ENCODE measurements at places on chromosomes 4 and X. TPM values are rescaled to one million over a fixed set of nuclear protein-coding genes. Genes with fewer than 3 reads are reported as not detected.

SERPINA7 gene
- total RNA-seq = not detected

FHDC1 gene
- total RNA-seq = 0.27 TPM

GAB3 gene
- total RNA-seq = 9.9 TPM

- DNase-seq = no peak
Measured at GRCh38 chrX:151982222-151982621, 7.7 kb upstream of the GABRE start.

DNA sequence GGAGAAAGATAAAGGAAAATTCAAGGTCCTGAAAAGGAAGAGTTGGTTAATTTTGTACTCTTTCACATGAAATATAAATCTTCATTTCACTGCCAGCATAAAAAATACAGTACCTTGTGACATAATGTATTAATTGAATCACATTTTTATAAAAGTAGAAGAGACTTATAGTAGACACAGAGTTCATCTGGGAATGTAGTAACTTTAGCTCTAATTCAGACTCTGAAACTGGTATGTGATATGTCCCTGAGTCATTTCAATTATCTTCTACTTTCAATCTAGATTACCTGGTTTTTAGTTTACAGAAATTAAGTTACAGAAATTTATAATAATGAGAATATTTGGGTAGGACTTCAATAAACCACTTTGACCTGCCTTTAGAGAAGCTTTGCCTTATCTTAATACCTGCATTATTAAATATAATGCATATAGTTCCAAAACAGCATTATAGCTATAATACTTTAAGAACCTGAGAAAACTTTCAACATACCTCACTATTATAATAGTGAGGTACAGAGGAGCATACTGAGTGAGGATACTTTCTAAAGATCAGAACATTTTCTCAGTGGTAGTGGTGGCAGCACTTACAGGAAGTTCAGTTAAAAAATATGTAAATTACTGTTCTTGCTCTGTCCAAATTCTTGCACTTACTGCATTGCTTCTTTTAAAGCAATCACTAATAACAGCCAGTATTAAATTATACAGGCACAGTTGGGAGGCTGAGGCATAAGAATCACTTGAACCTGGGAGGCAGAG is 11.2 kb downstream of the NEK1 start:
- DNase-seq = no peak

MAGEC2 gene
- total RNA-seq = not detected

- no peak for DNase-seq
Measured at GRCh38 chr4:119493419-119493818, 135.2 kb downstream of the PDE5A start.

GRCh38 chrX:154018518-154019060 is 1.1 kb downstream of the IRAK1 start:
- no peak for DNase-seq

GRCh38 chrX:135520022-135520552 is 373 bp upstream of the INTS6L start:
- DNase-seq = no peak

GRCh38 chr4:16607241-16608066 is 291.0 kb downstream of the LDB2 start:
- DNase-seq = no peak

DNA sequence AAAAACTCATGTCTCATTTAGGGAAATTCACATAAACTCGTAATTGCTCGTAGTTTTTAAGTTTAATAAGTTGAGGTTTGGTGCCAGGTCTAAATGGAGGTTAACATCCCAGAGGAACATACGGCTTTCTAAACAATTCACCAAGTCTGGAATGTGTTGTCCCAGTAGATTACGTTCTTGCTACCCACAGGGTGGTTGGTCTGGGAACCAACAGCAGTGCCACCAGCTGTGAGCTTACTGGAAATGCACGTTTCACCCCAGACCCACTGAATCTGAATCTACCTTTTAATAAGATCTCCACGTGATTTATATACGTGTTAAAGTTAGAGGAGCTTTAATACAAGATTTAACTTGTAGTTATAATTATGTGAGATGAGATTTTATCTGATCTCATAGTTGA is 134.3 kb downstream of the BMPR1B start:
- DNase-seq = no peak
